ENCODE measurements at places on chromosomes 3 and 15.

GRCh38 chr3:71447197-71447596 is 136.3 kb downstream of the FOXP1 start:
- H3K4me1 ChIP-seq = no peaks in the 10 kb centered on the region
- H3K27ac ChIP-seq = no peak overlapping the region
- no peaks in the 10 kb centered on the region for H3K27me3 ChIP-seq
- no peak overlapping the region for H3K4me3 ChIP-seq

DNA sequence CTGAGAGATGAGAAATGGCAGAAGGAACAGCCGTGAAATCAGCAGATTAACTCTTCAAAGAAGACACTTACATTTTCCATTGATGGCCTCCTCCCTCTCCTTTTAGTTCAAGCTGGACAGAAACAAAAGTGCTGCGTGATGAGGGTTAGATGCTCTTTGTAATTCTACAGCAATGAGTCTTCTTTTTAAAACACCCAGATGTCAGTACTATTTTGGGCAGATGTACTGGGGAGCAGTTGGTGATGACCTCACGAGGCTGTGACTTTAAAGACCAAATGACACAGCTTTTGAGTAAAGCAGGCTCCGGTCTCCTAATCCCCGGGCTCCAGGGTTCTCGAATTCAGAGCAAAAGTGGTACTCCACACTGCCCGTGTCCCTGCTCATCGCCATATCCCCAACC is 198.2 kb downstream of the SLCO3A1 start:
- H3K4me3 ChIP-seq = no peak overlapping the region
- H3K4me1 ChIP-seq = no peaks in the 10 kb centered on the region
- H3K27ac ChIP-seq = no peak overlapping the region
- no peaks in the 10 kb centered on the region for H3K36me3 ChIP-seq
- no peak for DNase-seq
- no peaks in the 10 kb centered on the region for H3K27me3 ChIP-seq

DNA sequence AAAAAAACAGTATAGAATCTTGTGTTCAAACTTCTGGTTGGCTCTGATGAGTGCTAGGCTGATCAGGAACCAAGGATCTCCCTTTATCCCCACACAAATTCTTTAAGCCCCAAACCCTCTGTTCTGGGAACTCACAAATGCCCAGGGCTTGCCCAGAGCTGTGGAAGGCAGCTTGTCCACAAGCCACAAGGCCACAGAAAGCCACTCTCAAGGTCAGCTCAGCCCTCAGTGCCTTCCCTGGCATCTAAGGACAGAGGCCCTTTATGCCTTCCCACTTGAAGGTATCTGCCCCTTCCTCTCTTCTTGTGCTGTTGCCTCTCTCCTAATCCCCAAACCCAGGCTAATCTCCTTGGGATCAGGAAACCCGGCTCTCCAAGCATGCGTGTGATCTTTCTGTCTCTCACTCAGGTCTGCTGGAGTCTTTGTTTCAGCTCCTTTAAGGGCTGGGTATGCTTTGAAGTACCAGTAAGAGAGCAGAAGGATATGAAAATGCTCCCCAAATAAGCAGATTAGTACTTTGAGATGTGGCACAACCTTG is 145.0 kb upstream of the TRIM42 start:
- no peaks in the 10 kb centered on the region for H3K27me3 ChIP-seq
- H3K4me3 ChIP-seq = no peak overlapping the region
- no peaks in the 10 kb centered on the region for H3K36me3 ChIP-seq
- H3K27ac ChIP-seq = no peak overlapping the region
- no peak for DNase-seq

DNA sequence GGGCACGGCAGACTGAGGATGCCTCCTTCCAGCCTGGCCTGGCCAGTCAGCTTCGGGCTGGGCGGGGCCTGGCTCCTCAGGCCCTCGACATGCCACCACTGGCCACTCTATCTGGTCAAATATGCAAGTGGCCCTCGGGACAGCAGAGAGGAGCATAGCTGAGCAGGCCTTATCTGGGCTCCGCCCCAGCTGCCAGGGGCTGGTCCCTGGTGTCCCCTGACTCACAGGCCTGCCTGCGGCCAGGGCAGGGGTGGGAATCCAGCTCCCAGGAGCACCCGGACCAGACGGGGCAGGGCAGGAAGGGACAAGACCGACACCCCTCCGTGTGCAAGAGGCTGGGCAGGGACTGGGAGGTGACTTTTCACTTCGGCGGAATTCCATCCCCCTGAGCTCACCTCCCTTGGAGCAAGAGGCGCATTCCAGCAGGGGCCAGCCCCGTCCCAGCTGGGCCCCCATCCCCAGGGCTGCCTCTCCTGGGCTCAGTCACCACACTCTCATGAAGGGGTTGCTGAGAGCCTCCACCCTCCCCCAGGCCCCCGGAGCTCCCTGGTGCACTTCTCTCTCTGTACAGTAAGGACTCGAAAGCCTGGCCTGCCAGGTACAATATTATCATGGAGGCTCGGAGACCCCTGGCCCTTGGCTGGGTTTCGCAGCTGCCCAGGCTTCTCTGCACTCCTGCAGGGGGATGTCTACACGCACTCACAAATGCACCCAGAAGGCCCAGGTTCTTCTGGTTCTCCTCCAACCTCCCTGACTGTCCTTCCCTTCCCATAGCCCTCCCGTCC is 29.5 kb downstream of the WNT7A start:
- no peaks in the 10 kb centered on the region for H3K36me3 ChIP-seq
- H3K4me1 ChIP-seq = peaks cover 3% of the 10 kb centered on the region
- H3K27me3 ChIP-seq = no peaks in the 10 kb centered on the region
- H3K4me3 ChIP-seq = no peak overlapping the region
- no peak overlapping the region for H3K27ac ChIP-seq

Measured in iPS DF 6.9 (cell line).